Fibroblast of pulmonary artery (primary cell): ENCODE measurements at places on chromosomes 2 and 18.

DNA sequence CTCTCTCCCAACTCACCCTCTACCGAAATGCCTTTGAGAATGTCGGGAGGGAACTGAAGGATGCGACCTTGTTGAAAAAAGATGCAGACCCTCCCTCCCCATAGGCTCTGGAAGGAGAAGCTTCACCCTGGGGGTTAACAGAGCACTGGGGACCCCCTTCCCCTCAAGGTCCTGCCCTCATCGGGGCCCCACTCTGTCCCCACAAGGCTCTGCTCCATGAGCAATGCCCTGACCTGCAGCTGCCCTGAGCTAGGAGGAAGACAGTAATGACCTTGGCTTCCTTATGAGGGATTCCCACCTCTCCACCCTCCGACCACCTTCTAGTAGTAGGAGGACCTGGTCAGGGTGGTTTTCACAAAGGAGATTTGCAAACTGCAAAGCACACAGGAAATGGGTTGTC lies 44.4 kb upstream of the HPCAL1 start:
- DNase-seq: no peak

GRCh38 chr2:16026816-16027501 lies 86.6 kb downstream of the MYCN start:
- no peak for DNase-seq

DNA sequence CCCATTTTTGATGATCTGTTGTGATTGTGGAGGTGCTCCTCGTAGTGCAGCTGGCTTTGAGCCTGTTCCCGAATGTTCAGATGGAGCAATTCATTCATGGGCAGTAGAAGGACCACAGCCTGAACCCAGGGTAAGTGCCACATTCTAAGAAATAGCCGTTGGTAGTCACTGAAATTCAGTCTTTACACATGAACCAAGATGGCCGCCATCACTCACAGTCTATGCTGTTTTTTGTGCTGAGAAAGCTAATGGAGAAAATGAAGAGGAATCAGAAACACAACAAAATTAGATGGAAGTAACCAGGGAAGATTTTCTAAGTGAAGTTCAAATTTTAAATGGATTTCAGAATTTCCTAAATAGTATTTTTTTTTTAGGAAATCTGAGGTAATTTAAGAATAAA lies 25.5 kb downstream of the DSG1 start:
- no peak for DNase-seq

DNA sequence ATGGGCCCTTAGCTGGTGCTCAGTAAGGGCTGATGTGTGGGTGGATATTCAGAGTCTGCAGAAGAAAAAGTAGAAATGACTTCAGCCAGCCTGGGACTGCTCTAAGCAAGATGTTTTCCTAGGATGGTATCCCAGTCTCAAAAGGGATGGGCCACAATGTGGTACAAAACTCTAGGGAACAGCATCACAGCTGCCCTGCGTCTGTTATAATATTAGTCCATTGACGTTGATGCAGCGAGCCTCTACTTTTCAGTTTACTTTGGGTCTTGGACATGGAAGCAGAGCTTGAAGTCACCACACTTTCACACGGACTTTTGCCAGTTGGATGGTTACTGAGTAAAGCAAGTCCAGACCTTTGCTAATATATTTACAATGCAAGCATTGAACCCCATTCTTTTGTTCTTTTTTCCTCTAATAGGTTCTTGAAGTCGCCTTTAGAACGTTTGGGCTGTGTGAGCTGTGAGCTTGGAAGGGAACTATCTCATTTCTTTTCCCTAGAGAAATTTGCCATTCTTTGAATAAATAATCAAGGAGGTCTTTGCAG lies 105.7 kb downstream of the RDH14 start:
- DNase-seq: no peak

DNA sequence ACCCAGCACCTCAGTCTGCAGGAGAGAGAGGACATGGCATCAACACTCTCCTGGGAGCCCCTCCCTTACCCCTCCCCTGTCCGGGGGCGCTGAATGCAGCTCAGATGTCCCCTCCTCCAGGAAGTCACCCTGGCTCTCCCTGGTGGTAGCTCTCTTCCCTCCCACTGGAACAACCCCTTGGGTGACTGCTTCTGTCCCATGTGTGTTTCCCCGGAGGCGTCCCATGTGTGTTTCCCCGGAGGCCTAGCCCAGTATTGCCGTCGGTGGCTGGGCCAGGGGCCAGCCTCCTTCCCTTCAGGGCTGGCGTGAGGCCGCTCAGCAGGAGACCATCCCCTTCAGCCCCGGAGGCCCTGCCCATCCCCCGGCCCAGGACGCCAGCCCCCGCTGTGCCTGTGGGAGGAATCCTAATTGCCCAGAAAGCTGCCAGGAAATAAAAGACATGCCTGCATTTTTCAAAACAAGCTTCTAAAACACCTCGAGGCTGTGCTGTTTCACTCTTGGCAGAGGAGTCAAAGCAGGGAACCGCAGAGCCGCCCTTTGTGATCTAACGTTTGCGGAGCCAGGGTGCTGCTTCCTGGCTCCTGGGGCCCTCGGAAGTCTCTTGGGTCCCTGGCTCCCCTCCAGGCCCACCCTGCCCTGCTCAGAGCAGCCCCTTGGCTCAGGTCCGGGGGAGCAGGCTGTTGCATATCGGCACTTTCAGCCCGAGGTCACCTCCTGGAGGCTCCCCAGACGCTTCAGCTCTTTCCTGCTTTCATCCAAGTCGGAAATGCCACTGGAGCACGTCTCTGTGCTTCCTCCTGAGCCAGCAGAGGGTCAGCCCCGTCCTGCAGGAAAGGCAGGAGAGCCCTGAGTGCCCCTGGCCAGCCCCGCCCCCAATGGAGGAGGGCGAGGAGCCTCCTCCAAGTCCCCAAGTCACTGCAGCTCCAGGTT lies 11.4 kb downstream of the SNED1 start:
- peak; percentile 96 for DNase-seq

GRCh38 chr2:190334479-190335224 lies 8.7 kb upstream of the INPP1 start:
- DNase-seq: peak; percentile 40

DNA sequence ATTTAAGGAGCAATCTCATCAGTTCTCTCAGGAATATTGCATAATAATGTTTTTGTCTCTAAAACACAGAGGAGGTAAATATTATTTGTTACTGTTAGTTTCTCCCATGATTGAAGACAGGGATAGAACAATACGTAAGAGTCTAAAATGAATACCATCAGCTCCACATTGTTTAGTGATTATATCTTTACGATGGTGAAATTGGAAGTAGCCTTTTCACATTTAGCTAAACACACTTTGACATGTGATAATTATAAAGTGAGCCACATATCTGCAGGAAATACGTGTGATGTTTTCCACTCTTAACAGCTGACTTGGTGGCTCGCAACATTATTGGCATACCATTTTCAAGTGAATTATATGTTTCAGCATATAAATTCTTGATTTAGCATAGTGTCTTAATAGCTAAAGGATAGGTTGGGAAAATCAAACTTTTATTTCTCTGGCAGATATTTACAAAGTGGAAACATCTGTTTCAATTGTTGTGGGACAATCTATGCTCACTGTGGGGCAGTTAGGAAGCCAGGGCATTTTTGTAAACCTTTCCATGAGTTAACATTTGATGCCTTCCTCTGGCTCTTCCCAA lies 208.1 kb upstream of the RASGRP3 start:
- peak; percentile 47 for DNase-seq

- DNase-seq: no peak
Observed at GRCh38 chr2:50851886-50852285, 180.0 kb downstream of the NRXN1 start.

DNA sequence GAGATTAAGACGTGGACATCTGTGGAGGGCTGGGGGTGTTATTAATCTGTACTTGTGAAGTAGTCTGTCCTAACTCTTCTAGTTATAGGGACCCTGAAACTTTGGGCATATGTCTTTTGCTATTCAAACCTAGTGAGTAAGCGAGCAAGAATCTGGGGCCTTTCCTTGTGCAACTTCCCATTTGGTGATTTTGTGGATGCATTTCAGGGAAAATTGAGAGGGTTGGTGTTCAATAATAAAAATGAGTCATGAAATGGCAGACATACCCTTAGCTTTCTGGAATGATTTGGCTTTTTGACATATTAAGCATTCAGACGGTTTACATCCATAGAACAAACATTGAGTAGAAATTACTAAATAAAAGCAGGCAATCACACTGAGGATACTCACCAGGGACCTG lies 17.0 kb downstream of the COL4A4 start:
- peak; percentile 42 for DNase-seq

- peak; percentile 72 for DNase-seq
Observed at GRCh38 chr18:23380817-23381216, 72.3 kb upstream of the RIOK3 start.

DNA sequence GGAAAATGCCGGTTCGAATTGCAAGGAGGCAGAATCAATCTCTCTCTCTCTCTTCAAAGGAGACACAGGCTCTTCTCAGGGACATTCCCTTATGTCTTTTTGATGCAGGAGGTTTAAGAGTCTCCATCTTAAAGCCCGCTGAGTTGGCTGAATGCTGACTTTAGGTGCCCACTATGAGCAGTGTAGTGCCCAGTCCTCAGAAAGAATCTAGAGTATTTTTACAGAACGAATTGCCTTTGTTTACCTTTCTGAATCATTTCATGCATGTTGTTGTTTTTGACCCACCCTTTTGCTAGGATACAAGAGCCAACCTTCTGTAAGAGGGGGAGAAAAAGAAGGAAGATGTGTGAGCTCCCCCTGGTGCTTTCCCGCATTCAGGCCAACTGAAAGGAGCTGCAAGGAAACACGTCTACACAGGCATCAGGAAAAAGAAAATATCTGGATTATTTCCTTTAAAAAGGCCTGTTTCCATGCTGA lies 193.5 kb upstream of the TCF4 start:
- peak; percentile 91 for DNase-seq

GRCh38 chr2:239662413-239663120 lies 261.7 kb upstream of the HDAC4 start:
- DNase-seq: no peak

DNA sequence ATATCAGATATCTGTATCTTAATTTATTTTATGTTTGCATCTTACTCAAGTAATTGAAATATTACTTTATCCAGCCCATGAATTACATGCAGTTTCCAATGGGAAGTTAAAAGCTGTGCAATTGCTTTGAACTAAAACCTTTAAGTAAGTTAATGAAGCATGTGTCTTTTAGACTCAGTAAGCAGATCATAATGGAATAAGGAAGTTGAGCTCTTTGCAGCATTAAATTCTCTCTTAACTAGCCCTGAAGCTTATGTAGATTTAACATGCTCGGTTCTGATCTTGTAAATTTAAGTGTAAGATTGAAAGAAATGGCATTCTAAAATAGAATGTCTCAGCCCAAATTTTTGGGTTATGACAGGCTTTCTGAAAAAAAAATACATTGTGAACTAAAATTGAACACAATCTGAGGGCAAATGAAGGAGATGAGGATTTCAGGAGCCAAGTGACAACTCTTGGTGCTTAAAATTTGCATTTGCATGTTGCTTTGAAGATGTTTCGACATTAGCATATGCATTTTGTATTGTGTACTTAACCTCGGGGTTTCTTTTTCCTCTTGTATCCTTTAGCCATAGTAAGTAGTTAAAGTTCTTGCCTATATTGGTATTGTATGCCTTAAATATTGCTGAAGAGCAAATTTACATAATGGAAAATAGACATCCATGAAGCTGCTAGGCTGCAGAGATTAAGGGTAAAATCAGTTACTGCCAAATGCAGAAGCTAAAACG lies 297.8 kb upstream of the KCNJ3 start:
- DNase-seq: no peak

DNA sequence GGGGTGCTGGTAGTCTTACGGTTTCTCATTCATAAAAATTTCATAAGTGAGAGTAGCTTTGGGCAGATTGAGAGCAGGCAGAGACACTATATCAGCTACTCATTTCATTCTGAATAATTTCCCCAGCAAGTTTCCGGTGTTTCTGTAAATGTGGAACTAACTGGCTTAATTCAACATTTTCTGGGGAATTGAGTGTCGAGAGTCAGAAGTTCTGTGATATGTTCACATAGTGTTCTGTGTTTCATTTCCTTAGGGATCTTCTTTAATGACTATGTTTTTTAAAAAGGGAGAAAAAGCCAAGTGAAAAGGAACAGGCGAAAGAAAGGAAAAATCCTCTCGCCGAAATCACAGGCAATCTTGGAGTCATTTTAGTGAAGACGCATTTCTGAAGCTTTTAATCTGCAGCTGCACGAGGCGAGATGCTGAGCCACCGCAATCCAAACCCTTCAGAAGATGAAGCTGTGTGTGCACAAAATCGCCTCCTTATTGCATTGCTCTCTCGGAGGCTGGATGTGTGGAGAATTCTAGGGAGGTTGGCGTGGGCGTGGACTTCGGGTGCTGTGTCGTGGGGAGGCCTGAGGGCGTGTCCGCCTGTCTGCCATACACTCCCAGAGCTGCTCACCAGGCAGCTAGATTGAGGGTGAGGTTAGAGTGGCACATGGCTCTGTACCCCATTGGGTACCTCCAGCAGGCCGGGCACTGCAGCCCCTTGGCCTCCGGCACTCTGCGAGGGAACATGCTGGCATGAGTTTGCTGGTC lies 38.4 kb upstream of the HDAC4 start:
- no peak for DNase-seq

DNA sequence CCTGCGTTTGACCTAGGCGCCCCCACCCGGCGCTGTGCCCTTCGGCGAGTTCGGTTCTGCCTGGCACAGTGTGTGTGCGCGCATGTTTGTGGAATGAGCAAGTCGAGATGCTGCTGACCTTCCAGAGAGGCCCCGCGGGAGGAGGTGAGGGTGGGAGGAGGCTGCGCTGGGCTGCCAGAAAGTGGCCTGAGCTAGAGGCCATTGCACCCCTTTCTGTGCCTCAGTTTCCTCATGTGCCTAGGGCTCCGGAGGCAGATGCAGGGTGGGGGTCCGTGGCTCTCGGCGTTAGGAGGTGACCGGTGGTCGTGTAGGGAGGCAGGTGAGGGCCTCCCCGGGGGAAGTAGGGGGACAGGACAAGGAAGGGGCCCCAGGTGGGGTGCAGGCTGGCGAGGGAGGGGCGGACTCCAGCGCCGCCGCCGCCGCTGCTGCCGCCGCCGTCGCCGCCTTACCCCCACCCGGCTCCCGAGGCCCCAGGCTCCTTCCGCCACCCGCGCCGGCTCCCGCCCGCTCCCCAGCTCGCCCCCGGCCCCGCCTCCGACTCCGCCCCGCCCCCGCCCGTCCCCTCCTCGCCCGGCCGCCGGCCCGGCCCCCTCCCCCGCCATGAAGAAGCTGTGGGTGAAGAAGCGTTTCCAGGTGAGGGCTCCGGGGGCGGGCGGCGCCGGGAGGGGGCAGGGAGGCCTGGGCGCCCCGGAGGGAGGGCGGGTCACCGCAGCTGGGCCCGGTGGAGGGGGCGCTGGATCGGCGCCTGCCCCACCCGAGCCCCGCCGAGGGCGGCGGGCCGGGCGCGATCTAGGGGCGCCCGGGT lies 7.0 kb downstream of the SPEG start:
- DNase-seq: peak; percentile 46

GRCh38 chr2:241372361-241372992 lies 16.4 kb downstream of the FARP2 start:
- DNase-seq: no peak
